Stimulated activated CD4-positive, alpha-beta T cell treated with anti-CD3 and anti-CD28 coated beads, TNF-alpha, amount 100 ng/mL, for 1 hour (primary cell): ENCODE measurements at places on chromosomes 11 and 22.

- DNase-seq: no peak
These were observed 39.6 kb downstream of the POU2F3 start for GRCh38 chr11:120279502-120279901.

GRCh38 chr11:75946531-75947530 lies 131.8 kb downstream of the UVRAG start:
- DNase-seq: no peak

GRCh38 chr11:125128450-125128849 lies 17.0 kb upstream of the TMEM218 start:
- DNase-seq: no peak

DNA sequence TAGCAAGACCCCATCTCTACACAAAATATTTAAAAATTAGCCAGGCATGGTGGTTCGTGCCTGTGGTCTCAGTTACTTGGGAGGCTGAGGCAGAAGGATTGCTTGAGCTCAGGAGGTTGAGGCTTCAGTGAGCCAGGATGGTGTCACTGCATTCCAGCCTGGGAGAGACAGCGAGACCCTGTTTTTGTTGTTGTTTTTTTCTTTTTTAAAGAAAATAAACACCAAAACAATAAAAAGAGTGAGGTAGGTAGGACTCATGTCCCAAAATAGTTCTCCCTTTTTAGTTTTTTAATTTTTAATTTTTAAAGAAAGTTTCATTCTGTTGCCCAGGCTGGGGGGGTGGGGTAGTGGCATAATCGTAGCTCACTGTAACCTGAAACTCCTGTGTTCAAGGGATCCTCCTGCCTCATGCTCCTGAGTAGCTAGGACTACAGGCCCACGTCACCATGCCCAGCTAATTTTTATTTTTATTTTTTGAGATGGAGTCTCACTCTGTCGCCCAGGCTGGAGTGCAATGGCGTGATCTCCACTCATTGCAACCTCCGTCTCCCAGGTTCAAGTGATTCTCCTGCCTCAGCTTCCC lies 25.5 kb upstream of the MALAT1 start:
- DNase-seq: no peak

DNA sequence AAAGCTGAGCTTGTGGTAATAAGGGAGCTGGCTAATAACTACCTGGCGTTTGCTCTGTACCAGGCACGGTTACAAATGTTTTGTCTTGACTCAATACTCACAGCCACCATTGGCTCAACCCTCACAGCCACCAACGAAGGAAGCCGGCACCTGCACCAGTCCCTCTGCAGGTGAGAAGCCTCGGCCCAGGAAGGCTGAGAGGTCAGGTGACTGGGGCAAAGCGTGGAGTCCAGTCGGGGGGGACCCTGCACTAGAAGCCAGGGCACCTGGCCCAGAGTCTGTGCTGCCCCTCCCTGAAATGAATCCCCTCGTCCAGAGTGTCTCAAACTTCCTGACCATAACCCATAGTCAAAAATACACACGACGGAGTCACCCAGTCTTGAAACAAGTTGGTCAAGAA lies 90.1 kb downstream of the PHF21B start:
- no peak for DNase-seq

- DNase-seq: no peak
These were observed 340.7 kb downstream of the LARGE1 start for GRCh38 chr22:33579448-33580093.

DNA sequence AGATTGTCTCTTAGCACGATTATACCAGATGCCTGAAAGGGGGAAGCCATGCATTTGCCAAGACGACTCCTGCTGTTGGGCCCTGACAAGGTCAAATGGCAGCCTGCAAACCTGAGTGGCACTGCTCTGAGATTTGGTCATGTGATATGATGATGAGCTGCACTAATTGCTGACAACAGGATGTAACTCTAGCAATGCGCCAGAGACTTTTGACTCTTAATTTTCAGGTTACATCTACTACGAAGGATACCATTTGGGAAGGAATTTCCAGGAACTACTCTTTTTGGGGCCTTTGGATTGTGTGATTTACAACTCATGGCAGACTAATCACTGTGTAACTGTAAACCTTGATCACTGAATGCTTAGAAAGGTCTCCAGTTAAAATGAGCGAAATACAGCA lies 13.1 kb downstream of the TREH start:
- no peak for DNase-seq

DNA sequence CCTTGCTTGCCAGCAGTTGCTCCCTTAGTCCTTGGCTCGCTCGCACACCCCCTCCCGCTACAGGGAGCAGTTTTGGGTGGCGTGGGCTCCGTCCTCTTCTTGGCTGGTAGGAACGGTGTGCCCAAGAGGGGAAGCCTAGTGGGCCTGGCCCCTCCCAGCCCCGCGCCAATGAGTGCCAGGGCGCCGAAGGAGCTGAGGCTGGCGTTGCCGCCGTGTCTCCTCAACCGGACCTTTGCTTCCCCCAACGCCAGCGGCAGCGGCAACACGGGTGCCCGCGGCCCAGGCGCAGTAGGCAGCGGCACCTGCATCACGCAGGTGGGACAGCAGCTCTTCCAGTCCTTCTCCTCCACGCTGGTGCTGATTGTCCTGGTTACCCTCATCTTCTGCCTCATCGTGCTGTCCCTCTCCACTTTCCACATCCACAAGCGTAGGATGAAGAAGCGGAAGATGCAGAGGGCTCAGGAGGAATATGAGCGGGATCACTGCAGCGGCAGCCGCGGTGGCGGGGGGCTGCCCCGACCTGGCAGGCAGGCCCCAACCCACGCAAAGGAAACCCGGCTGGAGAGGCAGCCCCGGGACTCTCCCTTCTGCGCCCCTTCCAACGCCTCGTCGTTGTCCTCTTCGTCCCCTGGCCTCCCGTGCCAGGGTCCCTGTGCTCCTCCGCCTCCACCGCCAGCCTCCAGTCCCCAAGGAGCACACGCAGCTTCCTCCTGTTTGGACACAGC lies 1.6 kb downstream of the C11orf87 start:
- DNase-seq: no peak

DNA sequence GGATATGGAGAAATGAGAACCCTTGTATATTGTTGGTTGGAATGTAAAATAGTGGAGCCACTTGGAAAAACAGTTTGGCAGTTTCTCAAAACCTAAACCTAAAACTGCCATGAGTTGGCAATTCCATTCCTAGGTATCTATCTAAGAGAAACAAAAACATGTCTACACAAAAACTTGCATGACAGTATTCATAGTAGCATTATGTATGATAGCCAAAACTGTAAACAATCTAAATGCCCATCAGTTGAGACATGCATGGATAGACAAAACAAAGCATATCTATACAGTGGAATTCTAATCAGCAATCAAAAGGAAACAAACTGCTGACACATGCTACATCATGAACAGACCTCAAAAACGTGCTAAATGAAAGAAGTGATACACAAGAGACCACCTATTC lies 34.9 kb downstream of the TRAF6 start:
- DNase-seq: no peak

DNA sequence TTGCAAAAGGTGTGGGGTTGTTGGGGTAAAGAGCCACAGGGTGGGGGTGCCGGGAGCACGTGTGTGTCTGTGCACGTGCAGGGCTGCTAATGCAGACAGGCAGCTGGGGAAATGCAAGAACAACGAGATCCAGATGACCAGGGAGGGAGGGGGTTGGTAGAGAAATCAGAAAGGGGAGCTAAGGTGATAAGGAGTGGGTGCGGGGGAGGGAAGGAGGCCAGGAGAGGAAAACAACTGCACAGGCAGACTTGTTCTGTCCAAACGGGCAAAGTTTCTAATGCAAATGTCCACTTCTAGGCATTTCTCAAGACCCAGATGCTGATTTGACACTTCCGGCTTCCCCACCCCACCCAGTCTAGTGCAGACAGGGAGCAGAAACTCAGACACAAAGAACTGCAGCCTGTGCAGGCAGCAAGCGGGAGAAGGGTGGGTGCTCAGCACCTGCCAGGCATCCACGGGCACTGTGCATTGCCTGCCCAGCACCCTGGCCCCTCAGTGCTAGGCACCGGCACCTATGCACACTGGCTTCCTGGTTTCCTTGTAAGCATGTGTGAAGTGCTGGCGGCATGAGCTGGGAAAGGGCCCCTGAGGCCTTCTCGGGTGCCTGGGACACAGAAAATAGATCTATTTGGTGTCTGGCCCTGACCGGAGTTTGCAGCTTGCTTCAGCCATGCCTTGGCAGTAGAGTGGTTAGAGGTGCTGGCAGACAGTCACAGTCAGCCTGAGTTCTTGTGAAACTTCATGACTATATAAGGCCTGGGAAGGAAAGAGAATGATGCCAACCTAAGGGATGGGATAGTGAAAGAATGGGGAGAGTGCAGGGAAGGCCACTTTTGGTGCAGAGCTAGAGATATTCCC lies 220.1 kb upstream of the SORL1-AS1 start:
- DNase-seq: no peak

DNA sequence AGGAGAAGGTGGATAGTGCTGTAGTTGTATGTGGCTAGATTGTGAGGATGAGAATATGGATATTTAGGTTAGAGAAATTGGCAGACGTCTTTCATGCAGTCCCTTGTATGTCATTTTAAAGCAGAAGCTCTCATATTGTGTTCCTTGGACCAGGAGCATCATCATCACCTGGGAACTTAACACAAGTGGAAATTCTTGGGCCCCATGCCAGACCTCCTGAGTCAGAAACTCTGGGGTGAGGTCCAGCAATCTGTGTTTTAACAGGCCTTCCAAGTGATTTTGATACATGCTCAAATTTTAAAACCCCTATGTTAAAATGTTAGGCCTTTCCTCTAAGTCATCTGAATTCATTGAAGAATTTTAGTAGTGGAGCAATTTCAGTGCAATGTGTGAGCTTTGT lies 34.8 kb downstream of the JHY start:
- no peak for DNase-seq

DNA sequence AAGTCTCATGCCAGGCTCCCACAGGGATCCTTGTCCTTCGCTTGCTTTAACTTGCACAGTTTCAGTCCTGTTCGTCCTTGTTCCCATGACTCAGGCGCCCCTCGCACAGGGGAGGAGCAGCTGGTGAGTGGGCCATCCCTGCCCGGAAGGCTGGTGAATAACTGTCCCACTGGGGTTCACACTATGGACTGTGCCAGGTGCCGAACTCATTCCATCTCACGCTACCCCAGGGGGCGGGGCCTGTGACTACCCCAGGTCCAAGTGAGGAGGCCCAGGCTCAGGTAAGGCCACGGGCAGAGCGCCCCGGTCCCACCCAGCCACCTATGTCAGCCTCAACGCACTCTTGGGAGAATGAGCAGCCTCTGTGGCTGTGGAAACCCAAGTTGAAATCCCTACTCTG lies 7.2 kb upstream of the CARD10 start:
- no peak for DNase-seq

DNA sequence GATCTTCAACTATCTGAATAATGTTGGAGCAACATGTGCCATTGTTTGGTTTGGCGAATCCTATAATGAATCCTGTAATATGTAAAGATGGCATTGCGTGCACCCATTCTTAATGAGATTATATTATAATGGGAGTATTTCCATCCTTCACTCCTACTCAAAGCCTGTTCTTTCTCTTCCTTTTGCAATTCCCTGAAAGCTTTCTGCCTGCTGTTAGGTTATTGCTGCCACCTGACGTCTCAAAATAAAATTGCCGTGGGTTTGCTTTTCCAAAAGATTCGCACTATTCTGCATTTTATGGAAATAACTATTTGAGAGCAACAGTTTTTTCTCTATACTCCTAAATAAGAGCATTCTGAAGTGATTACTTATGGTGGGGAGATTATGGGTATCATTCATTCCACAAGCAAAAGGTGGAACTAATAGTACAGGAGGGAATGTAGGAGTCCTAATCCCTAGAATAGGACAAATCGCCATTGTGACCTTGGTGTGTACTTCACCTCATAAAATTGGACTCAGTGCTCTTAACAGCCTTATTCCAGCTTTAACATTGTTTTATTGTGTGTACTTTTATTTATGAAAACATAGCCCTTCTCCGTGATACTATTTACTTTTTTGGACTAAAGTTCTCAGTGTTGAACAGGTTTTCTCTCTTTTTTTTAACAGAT lies 69.6 kb upstream of the ALKBH3 start:
- no peak for DNase-seq

GRCh38 chr11:61609980-61610366 lies 29.1 kb upstream of the SYT7 start:
- DNase-seq: no peak

GRCh38 chr11:19673924-19674729 lies 38.5 kb upstream of the NAV2 start:
- DNase-seq: no peak

DNA sequence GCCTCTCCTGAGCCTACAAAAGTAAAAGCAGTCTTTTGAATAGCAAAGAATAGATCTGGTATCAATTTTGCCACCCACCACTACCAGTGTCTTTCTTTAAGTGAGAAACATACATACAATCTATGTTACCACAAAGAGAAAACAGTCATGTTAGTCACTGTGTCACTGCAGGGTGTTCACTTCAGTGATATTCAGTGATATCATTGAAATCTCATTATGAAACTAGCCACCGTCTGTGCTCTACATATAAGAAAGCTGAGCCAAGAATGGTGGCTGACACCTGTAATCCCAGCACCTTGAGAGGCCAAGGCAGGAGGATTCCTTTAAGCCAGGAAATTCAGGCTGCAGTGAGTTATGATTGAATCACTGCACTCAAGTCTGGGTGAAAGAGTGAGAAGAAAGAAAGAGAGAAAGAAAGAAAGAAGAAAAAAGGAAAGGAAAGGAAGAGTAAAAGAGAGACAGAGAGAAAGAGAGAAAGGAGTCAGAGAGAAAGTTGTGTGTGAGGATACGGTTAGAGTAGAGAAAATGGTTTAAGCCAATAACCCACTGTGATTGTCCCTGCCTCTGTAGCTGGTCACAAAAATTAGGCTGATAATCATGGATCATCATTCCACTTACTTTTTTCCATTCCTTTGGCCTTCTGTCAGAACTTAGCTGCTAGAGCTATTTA lies 847.1 kb downstream of the FAM181B start:
- DNase-seq: no peak

GRCh38 chr11:9493492-9493891 lies 32.7 kb downstream of the ZNF143 start:
- DNase-seq: no peak

DNA sequence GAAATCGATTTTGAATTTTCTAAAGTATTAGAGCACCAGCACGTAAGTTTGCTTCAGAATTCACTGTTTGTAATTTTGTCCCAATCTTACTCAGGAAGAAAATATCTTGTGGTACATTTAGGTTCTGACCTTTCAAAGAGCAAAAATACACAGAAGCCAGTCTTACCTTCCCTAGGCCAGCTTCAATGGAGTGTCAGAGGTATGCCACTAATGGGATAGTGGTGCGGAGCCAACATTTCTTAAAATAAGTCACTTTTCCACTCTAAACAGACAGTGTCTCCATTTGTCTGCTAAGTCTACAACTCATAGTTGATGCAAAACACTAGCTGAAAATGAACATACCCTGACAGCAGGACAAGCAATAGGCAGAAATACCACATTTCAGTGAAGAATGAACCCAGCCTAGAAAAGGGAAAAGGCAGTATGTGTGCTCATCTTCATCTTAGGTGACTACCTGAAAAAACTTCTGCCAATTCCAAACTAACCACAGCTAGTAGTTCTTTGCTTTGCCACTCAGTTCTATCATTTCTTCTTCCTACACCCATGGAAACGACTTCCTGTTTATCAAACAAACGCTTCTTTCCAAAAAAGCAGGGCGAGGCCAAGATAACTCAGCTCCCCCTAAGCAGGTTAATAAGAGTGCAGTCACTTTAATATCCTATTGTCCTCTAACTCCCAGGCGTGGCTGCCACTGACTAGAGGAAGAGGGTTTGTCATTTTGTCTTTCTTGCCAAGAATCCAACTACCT lies 94.0 kb upstream of the APOA1 start:
- no peak for DNase-seq

- no peak for DNase-seq
These were observed 113.5 kb downstream of the NTM start for GRCh38 chr11:131483877-131484276.
